Mesenteric fat pad (tissue), 1 donor: ENCODE measurements at places on chromosomes 1 and 21. TPM values are rescaled to one million over a fixed set of nuclear protein-coding genes. Genes with fewer than 3 reads are reported as not detected.

Gene RGS8
- not detected for total RNA-seq

DNA sequence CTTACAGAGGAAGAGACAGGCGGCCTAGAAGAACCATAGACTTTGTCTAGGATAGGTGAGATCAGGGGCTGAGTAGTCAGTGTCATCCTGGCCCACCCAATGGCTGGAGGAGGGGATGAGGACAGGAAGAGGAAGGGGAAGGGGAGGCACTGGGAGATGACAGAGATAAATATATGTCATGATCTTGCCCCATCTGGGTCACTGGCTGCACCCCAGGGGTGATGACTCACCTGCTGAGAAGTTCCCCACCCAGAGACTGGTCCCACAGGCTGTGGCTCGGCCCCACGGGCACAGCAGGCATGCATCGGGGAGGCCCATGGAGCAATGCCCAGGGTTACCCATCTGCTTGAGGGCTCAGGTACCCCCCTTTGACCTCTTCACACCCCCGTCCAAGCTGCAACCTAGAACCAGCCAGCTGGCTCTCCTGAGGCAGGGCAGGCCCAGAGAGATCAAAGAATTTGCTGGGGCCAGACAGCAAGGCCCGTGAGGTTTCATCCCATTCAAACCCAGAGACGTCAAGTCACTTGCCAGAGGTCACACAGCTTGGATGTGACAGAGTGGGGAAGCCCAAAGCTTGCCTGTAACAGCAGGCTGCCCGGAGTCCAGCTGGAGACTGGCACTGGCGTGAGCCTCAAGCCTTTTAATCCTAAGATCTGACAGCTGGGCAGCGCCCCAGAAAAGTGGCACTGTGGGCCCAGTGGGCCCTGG lies 34.7 kb upstream of the CASZ1 start:
- no peak for DNase-seq

GRCh38 chr1:6796095-6796494 lies 10.8 kb downstream of the CAMTA1 start:
- no peak for DNase-seq

- DNase-seq, result no peak
These were observed 35.5 kb downstream of the COLGALT2 start for GRCh38 chr1:184002071-184002470.

GRCh38 chr1:24203404-24203803 lies 16.3 kb upstream of the IFNLR1 start:
- DNase-seq, result no peak

Gene DMBX1
- 0.45 TPM for total RNA-seq

- DNase-seq, result no peak
These were observed 29.4 kb upstream of the PLA2G2C start for GRCh38 chr1:20215716-20216115.

- DNase-seq, result no peak
These were observed 477.5 kb downstream of the SMYD3 start for GRCh38 chr1:246029616-246030015.

- DNase-seq, result no peak
These were observed 183.6 kb upstream of the UBE2U start for GRCh38 chr1:64019818-64020217.

DNA sequence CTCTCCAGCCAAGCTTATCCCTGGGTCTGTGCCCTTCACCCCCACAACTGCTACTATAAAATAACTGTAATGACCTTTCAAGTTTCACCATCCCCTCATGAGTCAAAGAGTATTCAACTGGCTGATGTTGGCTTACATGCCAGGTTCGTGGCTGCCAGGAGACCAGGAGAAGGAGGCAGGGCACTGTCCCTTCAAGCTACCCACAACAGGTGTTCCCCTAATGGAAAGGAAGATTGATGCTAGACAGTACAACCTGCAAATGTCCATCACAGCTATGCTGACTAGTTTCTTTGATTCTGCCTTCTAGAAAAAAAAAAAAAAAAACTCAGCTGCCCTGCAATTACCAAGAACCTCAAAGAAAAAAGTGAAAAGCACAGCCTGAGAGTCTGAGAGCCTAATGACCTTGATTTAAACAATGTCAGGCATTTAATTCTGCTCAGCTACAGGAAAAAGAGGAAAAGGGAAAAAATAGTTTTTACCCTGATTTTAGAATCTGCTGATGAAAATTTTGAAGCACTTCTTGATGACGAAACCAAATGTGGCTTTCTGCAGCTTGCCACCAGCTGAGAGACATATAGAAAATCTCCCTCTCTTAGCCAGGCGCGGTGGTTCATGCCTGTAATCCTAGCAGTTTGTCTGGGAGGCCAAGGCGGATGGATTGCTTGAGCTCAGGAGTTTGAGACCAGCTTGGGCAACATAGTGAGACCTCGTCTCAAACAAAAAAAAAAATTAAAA lies 82.7 kb upstream of the ROR1 start:
- DNase-seq, result no peak

DNA sequence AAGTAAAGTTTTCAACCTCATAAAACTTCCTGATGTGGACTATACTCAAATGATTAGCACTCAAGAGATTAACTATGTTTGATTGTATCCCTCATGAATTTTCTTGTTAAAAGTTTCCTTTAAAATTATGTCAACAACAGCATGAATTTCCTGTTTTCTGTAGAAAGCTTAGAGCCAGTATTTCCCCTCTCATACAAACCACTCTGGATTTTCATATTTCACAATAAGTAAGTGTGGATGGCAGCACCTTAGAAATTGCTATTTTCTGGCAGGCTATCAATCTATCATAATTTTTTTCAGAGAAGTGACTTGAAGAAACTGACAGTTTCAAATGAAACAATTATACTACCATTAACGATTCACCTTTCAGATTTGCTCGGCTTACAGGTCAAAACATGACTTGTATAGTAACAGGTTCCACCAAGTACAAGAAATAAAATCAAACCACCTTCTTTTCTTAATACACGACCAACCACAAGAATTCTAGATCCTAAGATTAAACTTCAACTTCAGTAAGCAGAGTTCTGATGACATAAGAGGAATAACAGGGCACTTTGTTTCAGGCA lies 20.8 kb downstream of the ELK4 start:
- no peak for DNase-seq

- DNase-seq, result no peak
These were observed 90.1 kb upstream of the WDR26 start for GRCh38 chr1:224524679-224525078.

DNA sequence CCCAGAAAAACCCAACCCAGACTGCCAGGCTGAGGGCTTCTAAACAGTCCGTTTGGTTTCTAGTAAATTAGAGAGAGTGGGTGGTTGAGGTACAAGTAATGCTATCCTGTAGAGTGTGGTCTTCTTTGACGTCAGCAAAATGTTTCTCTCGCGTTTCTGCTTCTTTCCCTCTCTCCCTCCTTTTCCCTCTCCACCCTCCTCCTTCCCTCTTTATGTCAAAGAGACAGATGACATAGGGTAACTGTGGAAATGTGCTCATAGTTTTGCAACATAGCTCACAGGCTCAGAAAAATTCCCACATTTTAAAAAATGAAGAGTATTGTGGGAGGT lies 158.3 kb downstream of the TOMM20 start:
- no peak for DNase-seq

Gene TSTD1
- 11.0 TPM for total RNA-seq
